ENCODE measurements at places on chromosomes 2 and 18.

DNA sequence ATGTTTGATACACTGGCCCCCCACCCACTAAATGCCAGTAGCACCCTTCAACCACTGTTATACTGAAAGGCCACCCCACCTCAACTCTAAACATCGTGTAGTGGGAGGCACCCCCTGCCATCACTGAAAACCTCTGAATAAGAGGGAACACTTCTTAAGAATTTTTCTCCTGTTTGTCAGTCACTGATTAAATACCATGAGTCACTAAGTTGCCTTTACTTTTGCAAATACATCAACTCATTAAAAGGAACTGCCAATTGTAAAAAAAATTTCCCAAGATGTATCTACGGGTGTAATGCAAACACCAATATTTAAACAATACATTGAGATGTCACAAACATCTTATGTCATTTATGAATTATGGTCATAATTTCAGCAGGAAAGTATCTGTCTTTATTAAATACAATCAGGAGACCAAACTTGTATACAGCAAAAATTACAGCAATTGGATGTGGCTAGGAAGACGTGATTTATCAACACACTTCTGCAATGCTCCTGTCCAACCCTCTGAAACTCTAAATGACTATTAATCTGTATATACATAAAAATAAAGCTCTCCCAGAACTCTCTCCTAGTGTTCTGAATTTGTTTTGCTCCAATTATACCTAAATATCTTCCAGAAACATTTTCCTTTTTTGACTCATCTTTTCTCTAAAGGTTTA lies 144.1 kb upstream of the STK17B start:
- DNase-seq: no peak

DNA sequence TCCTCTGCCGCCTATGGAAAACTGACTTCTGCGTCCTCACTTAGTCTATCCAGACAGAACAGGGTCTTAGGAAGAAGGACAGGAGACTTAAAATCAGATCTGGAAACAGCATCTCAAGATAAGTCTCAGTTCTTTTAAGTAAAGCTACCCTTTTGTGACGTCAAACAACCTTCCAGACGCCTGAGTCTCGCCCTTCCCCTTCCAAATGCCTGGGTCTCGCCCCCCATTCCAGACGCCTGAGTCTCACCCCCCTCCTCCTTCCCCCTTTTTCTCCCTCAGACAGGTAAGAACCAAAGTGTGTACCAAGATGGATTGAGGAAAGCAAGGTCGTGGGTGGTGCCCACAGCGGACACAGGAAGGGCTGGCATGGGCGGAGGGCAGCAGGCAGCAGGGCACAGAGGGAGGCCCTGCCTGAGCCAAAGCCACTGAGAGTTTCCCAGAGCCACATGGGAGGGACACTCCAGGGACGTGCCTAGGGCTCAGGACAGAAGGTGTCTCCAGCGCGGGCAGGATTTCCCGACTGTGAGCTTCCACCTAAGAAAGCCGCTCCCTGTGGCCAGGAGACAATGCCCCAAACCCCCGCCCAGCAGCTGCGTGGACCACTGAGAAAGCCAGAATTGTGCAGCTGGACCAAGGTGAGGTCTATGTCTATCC lies 51.3 kb downstream of the ANKMY1 start:
- no peak for DNase-seq

GRCh38 chr2:85785027-85785822 lies 31.4 kb downstream of the ATOH8 start:
- peak; percentile 89 for DNase-seq

DNA sequence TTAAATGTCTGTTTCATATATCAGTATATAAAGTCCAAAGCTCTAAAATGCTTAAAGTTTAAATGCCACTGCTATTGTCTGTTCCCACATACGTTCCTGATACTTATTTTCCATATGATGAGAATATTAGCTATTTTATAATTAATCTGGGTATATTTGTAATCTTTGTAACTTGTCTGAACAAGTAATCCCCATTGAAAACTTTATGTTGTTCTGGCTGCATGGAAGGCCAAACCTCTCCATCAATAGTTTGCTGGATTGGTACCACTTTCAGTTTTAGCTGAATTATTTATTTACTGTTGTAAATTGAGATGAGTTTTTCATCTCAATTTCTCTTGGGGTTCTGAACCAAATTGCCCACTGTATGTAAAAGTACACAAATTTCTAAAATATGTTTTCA lies 1.5 kb downstream of the MBD5 start:
- no peak for DNase-seq

GRCh38 chr2:129813404-129813803 lies 166.1 kb upstream of the RAB6C start:
- DNase-seq: no peak

GRCh38 chr2:241774419-241775222 lies 2.0 kb upstream of the GAL3ST2 start:
- peak; percentile 34 for DNase-seq

DNA sequence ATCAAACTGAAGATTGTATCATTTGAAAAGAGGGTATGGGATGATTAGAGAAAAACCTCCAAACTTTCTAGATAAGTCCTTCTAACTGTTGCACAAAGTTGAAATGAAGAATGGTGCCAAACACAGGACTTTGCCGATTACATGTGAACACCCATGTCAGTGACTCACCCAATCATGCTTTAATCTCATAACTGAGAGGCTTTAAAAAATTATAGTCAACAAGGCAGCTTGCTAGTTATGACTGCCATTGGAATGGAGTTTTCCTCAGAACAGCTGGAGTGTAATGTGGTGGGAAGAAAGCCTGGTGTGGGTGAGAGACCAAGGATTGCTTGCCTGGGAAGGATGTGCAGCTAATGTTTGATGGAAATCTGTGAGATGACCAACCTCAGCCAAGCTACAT lies 98.2 kb upstream of the ALPP start:
- no peak for DNase-seq

GRCh38 chr18:46859855-46860254 lies 57.5 kb downstream of the PIAS2 start:
- DNase-seq: no peak

DNA sequence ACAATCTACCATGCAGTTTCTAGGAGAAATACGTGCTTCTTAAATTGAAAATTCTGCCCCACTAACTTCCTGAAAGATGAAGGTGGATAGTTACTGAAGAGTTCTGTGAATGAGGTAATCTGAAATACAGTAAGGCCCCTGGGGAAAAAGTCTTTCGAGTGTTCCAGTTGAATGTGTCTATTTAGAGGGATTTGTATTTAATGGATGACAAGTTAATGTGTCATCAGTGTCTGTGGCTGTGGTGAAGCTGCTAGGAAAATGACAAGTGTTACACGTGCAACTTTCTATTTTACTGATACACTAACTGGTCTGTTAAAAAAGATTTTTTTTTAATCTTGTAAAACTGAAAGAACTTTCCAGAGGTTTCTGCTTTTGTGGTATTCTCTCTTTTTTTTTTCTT lies 384.6 kb downstream of the STK39 start:
- DNase-seq: no peak

DNA sequence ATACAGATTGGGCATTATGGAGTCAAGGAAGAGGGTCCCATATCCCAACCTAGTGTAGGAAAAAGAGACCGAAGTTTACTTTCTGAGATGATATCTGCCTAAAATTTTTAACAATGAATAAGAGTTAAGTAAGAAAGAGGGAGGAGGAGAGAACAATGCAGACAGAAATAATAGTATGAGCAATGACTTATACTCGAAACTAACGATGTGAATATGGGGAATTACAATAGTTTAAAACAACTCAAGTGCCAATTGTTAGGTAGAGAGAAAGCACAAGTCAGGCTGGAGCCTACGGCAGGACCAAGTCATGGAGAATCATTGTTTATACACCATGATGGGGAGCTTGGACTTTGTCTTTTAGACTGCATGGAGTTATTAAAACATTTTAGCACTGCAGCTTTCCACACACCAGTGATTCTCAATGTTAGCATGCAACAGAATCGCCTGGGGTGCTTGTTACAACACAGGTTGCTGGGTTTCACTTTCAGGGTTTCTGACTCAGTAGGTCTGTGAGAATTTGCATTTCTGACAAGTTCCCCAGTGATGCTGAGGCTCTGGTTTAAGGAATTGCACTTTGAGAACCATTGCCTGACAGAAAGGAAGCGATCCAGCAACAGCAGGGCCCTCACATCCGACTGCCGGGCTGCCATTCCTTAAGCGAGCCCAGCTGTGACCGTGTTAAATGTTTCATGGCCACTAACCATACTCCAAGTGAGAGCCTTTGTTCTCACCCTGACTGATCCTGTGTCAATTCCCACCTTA lies 511.2 kb downstream of the DCDC2C start:
- no peak for DNase-seq

GRCh38 chr2:134314681-134315368 lies 61.0 kb downstream of the MGAT5 start:
- DNase-seq: no peak

DNA sequence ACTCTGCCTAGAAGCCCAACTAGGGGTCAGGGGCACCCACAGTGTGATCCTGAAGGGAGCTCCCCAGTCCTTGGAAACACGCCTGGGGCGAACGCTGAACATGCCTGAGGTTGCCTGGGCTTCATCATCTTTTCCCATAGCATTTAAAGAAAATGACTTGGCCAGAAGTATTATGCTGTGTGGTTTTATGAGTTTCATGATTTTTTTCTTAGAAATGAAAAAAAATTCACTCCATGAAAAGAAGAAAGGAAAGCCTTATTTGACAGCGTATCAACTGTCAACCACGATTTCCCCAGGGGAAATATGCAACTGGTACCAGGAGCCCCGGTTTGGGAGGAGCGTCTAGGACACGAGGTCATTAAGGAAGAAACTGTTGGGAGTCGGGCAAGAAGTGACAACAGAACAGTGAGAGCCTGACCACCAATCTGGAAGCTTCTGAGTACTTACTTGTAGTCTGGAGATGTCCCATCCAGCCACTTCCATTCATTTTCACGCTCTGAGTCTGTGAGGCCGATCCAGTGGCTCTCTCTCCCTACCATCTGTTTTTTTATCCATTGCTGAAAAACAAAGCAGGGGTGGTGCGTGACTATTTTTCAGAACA lies 63.5 kb upstream of the THOC1 start:
- peak; percentile 80 for DNase-seq

- DNase-seq: no peak
Measured at GRCh38 chr18:27860701-27861107, 316.2 kb downstream of the CDH2 start.

DNA sequence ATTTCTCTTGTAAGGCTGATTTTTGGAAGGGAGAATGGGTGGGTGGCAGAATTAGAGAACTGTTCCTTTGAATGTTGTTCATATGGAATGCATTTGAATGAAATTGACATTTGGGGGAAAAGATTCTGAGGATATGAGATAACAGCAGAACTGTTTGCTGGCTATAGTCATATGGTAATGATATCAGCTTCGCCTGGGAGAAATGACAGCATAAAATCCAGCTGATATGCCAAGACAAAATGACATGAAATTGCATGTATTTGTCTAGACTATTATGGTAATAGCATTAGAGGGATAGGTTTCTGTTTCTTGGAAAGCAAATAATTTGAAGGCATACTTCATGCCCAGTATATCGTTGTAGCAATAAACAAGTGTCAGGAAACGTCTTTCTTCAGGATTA lies 150.8 kb upstream of the SPATS2L start:
- DNase-seq: no peak

GRCh38 chr2:100279586-100280534 lies 42.4 kb downstream of the LONRF2 start:
- no peak for DNase-seq

DNA sequence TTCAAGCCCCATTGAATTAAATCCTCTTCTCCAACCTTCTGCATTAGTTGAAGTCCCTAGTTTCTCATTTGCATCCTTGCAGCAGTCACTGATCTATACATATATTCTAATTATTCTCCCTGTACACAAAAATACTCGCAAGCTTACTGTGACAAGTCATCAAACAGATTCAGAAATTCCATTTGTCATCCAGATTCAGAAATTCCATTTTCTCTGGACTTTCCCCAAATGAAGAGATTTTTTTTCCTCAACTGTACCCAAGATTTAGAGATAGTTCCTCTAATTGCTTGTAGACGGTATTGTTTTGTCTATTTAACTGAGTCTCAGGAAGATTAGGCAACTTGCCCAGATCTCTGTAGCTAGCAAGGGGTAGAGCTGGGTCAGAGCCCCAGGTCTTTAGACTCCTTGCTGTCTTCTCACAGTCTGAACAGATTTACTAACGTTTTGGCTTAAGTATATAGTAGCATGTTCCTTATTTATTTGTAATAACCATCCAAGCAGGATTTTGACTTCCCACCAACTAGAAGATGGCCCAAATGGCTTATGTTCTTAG lies 34.2 kb downstream of the RAB12 start:
- DNase-seq: no peak

DNA sequence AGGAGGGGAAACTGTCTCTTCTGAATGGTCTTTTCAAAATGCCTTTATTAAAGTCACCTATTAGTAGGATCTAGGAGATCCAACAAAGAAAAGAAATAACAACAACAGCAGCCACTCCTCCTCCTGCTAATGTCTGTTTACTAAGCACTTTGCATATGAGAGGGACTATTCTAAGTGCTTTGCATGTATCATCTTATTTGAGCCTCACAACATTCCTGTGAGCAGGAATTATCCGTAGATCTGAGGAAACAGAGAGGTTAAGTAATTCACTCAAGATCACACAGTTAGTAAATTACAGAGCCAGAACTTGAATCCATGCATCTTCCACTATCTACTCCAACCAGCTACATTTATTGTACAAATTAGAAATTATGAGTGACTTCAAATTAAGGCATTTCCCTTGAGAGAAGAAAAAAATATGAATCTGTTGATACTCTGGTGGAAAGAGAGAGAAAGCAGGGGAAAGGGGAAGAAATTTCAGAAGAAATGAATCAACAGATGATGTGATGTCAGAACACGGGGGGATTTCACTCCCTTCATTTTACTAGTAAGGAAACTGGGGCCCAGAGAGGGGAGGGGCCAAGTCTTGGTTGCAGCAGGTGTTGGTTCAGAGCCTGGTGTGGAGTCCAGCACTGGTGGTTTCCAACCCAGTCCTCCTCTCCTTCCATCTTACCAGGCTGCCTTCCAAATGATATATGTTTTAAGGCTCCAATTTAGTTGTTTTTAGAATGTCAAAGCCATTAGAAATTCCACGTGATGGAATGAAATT lies 49.7 kb downstream of the TSN start:
- no peak for DNase-seq

DNA sequence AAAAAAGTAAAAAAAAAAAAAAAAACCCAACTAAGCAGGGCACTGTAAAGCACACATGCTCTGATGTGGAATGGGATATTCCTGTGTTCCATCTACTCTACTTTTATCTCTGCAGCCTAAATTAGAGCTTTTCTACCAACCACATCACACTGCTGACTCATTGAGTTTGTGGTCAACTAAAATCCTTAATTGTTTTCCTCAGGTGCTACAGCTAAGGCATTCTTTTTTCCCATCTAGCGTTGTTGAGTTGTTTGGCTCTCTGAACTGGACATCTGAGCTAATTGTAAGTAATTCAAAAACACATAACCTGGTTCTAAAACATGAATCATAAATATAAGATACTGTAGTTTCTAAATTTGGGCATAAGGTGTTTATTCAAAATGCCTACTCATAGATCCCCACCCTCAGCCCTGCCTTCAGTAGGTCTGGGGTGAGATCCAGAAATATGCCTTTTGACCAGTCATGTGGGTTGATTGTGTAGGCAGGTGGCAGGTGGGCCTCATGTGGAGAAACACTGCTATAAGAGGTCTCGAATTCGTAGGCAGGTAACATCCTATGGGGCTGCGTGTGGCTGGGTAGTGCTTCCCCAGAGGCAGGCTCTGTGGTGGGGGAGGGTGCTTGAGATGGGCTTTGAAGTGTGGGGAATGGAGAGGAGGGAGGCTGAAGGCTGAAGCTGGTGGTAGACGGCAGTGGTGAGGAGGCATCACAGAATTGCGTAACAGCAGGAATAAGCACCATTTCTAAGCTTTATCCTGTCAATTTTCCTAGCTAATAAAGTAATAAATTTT lies 27.2 kb downstream of the ANKRD29 start:
- DNase-seq: no peak

- DNase-seq: no peak
Measured at GRCh38 chr2:240335061-240335460, 100.4 kb upstream of the GPC1 start.

Data from AG09309 (cell line).